ENCODE measurements at places on chromosomes 1 and 21.

- DNase-seq: no peak
Measured at GRCh38 chr1:55326496-55327243, 111.5 kb upstream of the USP24 start.

DNA sequence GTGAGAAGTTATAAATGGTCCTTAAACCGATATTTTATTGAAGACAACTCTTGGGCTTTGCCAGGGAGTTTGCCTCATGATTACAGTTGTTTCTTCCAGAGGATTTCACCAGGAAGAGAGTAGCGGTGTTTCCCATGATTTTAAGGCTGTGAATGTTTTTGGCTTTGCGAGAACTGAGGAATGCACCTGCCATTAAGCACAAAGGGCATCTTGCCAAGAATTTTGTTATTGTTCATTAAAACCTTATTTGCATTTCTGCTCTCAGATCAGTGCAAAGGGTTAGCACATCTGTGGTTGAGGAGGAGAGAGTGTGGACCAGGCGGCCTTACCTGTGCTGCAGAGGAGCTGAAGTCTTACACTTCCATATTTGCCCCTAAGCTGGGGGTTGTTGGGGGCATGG lies 13.8 kb downstream of the CNIH3 start:
- no peak for DNase-seq

GRCh38 chr1:115173151-115173550 lies 83.8 kb upstream of the TSPAN2 start:
- DNase-seq: no peak

DNA sequence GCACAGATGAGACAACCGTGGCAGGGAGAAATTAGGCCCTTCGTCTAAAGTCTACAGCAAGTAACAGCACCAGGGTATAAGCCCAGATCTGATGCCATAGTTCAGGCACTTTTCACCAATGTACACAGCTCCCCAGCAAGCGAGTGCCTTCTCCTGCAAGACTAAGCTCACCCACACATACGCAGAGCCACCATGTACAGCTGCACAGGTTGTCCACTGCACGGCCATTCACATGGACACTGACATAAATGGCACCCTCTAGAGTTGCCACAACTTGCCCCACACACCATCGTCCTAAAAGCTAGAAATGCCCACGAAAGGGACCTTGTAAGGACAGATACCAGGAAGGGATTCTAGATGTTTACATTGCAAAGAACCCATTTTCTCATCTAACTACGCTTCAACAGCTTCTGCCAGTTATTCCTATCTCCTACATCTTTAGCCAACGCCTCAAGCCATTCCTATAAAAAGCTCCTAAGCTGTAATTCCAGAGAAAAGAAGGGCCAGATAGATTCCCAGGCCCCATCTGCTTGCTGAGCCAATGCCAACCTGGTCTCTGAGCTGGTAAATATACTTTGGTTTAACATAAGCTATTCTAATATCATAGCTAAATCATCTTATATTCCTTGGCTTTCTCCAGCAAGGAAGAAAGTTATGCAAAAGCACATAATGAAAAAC lies 174.0 kb upstream of the KAZN start:
- no peak for DNase-seq

DNA sequence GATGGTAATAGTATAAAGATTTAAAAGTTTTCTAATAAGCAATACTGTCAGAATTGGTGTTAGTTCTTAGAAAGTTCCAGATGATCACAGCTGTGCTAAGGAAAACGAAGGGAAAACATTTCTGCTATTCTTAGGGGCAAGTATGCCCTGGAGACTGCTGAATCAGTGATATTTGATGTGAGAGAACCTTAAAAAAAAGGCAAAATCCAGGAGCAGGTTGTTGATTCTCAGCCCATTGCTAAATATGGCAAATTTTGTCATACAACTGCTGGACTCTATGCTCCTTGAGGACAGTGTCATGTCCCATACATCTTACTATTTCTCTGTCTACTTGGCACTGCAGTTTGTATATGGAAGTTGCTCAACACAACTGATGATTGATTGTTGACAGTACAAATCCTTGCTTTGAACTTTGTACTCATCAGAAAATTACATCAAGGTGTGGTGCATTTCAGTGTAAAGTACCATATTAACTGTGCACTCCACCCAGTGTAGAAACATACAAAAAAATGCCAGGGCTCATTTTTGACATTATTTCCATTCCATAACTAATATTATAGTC lies 10.9 kb downstream of the CRCT1 start:
- DNase-seq: no peak

DNA sequence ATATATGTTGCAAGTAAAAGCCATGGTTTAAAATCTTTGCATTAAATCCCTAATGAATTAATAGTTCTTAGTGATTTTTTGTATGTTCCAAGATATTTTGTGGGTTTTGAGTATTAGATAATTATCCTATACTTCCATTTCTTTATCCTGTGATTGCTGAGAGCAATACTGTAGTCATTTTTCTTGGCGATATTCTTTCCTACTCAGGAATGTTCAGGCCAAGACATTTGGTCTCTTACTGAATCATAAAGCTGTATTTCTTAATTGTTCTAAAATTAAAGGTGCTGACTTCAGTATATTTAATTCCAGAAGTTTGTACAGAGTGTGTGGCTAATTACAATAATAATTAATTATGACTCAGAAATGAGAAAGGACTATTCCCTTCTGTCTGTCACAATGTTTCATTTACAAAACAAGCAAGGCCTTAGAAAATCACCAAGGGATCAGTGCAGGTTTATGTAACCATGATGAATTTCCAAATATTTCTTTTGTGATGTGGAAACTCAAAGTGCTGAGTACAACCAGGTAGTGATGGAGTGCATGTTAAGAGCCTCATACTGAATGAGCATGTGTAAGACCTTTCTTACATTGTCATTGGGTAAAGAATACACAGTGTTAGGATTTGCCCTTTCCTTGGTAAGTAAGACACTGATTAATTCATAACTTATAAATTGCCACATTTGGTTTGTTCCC lies 161.2 kb downstream of the HMCN1 start:
- no peak for DNase-seq

- DNase-seq: no peak
Measured at GRCh38 chr1:36835017-36835695, 199.2 kb downstream of the GRIK3 start.

GRCh38 chr1:29519108-29519787 lies 282.9 kb downstream of the PTPRU start:
- no peak for DNase-seq

DNA sequence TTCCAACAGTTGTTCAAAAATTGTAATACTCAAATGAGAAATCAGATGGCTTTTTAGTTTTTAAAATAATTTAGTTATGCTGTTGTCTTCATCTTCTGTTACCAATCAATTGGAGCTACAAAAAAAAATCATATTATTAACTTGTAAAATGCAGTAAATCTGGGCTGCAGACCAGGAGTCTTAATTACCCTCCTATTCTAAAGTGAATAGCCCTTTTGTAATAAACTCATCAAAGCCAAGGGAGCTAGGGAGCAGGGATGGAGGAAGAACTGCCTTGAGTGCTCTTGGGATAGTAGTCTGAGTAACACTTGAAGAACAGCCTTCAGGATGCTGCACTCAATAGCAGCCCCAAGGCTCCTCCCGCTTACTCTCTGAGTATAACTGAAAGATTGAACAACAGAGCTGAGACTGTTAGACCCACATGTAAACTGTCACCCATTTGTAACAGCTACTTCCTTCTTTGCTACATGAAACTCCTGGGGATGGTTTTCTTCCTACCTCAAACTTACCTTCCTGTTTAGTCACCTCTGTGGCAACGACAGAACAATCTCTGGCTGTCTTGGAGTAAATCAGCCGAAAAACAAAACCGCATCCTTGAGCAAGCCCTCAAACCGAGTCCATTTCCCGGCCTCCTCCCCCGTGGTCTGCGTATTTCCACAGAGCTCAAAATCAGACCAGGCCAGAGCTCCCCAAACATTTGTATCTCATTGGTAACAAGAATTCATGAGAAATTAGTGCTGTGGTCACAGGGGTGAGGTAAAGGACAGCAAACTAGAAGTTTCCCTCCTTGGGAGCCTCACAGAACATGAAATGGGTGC lies 55.9 kb downstream of the CD58 start:
- DNase-seq: peak; percentile 79

DNA sequence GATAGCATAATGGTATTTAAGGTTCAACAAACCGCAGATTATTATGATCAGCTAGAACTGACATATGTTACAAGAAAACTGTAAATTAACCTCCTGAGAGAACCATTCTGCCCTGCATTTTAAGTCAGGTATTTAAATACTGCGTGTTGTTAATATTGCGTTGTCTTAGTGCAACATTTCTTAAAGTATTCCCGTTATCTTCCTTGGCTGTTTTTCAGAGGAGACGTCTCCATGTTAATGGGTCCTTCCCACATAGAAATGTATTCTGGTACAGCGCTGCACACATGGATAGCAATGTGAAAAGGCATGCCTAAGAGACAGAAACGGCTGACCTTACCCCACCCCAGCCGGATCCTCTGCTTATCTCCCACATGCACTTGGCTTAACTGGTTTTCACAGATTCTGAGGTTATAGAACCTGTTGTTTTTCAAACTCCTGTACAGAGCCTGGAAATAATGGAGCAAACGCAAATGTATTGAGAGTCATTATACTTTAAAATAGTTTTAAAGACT lies 22.8 kb upstream of the DEGS1 start:
- no peak for DNase-seq

DNA sequence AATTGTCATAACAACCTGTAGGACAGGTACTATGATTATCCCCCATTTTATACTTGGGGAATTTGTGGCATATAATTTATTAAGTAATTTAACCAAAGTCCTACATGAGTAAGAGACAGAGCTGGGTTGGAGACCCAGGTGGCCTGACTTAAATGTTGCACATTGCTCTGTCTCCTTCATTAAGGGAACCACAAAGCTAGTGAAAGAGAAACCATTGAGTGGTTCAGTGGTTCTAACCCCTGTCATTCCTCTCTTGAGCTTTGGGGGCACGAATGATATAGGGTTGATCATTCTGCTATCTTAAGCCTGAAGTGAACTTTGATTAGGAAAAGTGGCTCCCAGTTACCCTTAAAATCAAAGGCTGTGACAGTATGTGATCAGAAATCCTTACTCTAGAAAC lies 5.3 kb upstream of the MAP3K7CL start:
- no peak for DNase-seq

GRCh38 chr1:187744665-187745064 lies 915.9 kb downstream of the PLA2G4A start:
- no peak for DNase-seq

- no peak for DNase-seq
Measured at GRCh38 chr1:181714428-181714827, 231.1 kb downstream of the CACNA1E start.

GRCh38 chr1:157968946-157969345 lies 24.5 kb upstream of the KIRREL1 start:
- no peak for DNase-seq

GRCh38 chr1:109880971-109881894 lies 29.4 kb upstream of the CSF1 start:
- no peak for DNase-seq

- DNase-seq: no peak
Measured at GRCh38 chr1:175918364-175918801, 175.0 kb upstream of the TNR start.

DNA sequence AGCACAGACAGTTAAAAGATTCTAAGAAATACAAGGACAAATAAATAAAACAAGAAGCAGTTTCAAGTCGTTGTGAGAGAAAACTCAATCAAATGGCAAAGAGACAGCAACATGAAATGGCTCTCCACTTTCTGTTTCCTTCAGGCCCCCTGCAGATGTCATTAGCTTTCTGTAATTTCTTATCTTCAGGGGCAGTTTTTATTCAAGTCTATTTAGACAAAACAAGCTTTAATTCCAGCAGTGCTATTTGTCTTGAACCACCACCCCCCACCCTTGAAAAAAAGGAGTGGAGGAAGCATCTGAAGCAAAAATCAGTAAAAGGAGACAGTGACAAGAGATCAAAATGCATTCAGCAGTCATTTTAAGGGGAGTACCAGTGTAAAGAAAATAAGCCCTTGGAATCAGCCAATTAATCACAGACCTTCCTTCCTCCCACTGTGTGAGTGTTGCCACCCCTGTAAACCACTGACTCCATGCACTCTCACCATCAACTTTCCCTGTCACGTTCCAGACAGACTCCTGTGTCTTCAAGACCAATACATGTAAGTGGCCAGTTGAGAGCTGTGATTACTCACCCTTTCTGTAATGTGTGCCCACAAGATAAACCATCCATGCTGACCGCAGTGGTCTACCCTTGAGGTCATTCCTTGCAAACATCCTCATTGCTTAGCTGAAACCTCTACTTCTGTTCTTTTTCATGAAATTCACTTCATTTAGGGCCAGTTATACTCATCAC lies 136.1 kb upstream of the HOOK1 start:
- DNase-seq: no peak

- no peak for DNase-seq
Measured at GRCh38 chr1:209845408-209845725, 17.6 kb downstream of the UTP25 start.

- DNase-seq: no peak
Measured at GRCh38 chr1:216221260-216221700, 202.0 kb downstream of the USH2A start.

DNA sequence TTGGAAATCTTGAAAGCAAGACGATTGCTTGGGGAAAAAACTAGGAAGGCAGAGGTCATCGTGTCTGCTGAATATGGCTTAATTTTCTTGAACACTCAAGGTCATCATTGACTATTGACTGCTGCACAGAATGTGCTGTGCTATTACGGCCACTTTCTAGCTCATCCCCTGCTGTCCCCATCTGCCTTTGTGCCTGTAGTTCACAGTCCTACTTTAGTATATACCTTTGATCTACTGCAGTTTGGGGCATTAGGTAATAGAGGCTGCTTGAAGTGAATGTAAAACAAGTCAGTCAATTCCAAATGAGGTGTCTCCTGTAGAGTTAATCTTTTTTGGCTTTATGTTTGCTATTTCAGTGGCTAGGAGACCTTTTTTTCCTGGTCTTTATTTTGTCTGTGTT lies 8.3 kb downstream of the RAB4A start:
- no peak for DNase-seq

DNA sequence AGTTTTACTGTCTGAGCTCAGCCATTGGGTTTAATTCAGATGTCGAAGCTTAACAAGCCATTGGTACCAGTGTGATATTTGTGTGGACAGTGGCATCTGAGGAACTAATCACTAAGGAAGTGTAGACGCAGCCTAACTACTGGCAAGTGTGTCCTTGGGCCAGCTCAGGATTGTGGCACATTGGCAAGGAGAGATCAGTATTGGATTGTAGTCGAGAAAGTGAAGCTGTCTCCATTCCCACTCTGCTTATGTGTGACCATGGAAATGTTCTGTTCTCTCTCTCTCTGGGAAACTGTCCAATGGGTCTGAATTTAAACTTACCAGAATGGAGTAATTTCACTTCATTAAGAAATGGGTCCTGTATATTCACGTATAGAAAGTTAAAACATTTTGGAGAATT lies 112.2 kb downstream of the ITSN1 start:
- no peak for DNase-seq

Measured in immature natural killer cell (primary cell).